ENCODE measurements at places on chromosomes 1 and 21.

DNA sequence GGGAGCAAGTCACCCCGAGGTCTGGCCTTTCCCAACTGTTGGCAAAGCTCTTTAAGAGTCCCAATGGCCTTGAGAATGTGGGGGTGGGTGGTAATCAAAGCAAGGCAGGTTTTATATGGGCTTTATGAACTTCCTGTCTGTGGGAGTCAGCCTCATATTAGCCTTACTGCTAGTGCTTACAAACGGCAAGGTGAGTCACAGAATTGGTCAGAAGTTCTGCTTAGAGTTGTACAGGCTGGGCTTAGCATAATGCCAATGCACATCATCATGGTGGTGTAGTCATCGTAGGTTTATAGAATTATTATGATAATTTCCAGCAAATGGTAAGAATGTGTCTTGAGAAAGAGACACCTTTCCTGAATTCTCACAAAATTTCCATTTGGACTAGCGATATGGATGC, 192.7 kb upstream of the KIAA0040 start:
- no peak for DNase-seq

- DNase-seq: no peak
Observed at GRCh38 chr1:77459881-77460280, 178.1 kb downstream of the AK5 start.

DNA sequence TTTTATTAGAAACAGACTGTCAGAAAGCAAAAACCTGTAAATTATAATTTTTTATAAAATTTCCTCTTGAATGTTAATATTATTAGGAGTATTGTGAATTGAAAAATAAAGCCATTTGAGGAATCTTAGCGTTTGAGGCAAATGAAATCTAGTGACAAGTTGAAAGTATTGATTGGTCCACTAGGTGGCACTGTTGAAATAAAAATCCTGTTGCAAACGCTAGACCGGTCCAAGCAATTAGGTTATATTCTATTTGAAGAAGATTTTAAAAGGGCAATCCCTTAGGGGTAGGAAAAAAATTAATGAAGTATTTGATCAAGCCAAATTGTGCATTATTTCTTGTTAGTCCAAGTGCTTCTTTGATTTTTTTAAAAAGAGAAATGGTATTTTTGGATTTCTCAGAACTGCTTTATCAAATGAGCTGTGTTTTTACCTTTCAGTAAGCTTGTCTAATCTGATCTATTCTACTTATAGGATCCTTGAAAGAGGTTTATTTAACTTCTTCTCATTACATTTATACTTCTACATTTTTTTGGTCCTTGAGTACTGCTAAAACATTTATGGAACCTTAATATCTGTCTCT, 57.7 kb downstream of the ATG4C start:
- no peak for DNase-seq

DNA sequence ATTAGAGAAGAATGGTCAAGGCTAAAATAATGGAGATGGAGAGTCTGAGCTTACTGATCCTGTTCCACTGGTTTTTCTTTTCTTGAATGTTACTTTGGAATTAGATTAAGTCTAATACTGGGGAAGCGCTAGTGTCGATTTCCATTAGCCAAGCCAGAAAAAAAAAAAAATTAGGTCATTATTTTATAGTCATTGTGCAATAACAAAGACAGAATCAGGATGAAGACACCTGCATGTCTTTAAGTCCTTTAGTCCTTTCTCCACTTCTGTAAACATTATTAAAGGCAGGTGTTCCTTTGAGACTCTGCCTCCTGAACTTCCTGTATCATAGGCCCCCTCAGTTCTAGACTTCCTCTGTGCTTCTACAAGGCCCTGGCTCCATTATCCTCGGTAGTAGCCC, 42.8 kb downstream of the MYSM1 start:
- no peak for DNase-seq

GRCh38 chr1:59504276-59504675, 207.4 kb downstream of the FGGY start:
- DNase-seq: no peak

GRCh38 chr1:9715536-9716226, 64.2 kb downstream of the PIK3CD start:
- DNase-seq: no peak
